ENCODE measurements at places on chromosomes 12 and 14. TPM values are rescaled to one million over a fixed set of nuclear protein-coding genes. Genes with fewer than 3 reads are reported as not detected.

The BCL11B gene
- 0.20 TPM for total RNA-seq

The TSHR gene
- total RNA-seq, result not detected

The USP44 gene
- total RNA-seq, result 0.23 TPM

The PRICKLE1 gene
- 0.85 TPM for total RNA-seq

The POU6F1 gene
- 1.5 TPM for total RNA-seq

The PLEKHD1 gene
- 0.04 TPM for total RNA-seq

The GPRC5D gene
- not detected for total RNA-seq
